Activated T-helper 1 cell treated with anti-CD3 and anti-CD28 coated beads, Interleukin-12 subunit alpha, Interleukin-12 subunit beta, Interleukin-2, Interleukin-4 antibody, amounts not matched to agents 30 ng/mL and 10 ng/mL and 1 ng/mL, durations not matched to agents 14 hours and 24 hours and 36 hours (primary cell): ENCODE measurements at places on chromosomes 5 and 9.

- DNase-seq: no peak
These were observed 14.7 kb downstream of the ENC1 start for GRCh38 chr5:74625742-74626241.

- no peak for DNase-seq
These were observed 30.7 kb upstream of the PTGS1 start for GRCh38 chr9:122340161-122340560.

- DNase-seq: no peak
These were observed 11.6 kb upstream of the WHRN start for GRCh38 chr9:114516913-114517312.

- DNase-seq: no peak
These were observed 107.5 kb downstream of the RGS3 start for GRCh38 chr9:113570749-113571711.

DNA sequence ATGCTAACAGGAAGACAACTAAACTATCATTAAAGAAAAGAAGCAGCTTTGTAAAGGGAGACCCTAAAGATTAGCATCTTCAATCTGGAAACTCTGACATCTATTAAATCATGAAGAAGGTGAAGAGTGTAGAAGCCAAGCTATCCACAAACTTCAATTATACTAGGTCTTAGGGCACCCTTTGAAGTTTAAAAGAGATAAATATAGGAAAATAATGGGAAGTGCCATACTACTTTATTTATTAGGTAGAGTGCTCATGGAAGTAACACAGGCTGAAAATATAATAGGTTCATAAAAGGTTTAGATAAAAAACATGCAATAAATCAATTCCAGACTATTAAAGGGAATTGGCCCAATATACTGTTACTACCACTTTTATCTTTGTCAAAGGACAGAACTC, 19.9 kb downstream of the CDH10 start:
- no peak for DNase-seq

DNA sequence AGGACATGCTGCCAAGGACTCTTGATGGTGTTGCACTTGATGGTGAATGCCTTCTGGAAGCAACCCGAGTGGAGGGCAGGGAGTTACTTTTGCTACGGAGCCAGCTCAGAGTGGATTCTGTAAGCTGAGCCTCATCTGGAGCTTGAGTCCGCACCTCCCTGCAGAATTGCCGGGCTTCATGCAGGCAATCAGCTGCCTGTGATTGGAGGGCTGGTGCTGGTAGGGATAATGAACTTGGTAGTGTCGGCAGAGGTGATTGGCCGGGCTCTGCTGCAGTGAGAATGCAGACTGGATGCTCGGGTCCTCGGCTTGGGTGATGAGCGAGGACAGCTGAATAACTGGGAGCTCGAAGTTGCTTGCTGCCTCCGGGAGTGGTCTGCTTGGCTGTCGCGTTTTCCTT, 23.1 kb downstream of the SLC25A25 start:
- DNase-seq: no peak
